ENCODE measurements at places on chromosomes 16 and 17.
A peak's percentile ranks its signal among the peaks of the same experiment; 100 is the strongest.

GRCh38 chr16:8716592-8716991 lies 42.2 kb downstream of the ABAT start:
- DNase-seq: no peak

DNA sequence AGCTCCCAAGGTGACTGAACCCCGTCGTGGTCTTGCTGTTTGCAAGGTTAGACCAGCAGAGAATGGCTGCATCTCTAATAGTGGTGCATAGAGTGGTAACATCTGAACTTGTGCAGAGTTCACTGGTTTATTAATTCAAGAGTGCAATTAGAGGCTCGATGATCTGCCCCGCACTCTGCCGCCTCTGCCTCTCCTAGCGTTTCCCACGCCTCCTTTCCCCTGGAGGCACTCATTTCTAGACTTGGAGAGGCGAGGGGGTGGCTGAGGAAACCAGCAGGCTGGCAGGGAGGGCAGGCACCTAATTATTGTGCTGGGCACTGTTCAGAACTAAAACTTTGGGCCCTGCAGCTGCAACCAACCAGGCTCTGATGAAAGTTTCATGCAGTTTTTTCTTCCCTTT lies 363.5 kb upstream of the EEF2KMT start:
- DNase-seq: no peak

DNA sequence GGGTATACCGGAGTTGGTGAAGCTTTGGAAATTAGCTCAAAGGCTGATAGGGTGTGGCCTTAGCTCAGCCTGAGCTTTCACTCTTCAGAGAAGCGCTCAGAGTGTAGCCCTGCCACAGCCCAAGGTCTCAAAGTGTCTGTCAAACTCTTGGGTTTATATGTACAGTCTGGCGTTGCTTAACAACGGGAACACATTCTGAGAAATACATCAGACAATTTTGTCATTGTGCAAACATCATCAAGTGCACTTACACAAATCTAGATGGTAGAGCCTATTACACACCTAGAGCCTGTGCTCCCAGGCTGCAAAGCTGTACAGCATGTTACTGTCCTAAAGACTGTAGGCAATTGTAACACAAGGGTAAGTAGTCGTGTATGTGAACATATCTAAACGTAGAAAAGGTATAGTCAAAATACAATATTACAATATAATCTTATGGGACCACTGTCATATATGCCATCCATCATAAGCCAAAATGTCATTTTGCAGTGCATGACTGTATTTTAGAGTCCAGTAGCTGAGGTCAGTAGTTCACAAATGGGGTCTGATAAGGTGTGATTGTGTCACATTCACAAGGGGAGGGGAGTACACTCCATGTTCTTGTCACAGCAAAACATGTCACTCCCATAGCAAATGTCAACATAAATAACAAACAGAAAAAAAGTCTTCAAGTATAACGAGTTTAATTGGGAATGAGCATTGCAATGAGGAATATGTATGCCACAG lies 20.6 kb downstream of the CHAD start:
- no peak for DNase-seq

- DNase-seq: no peak
These were observed 476.0 kb downstream of the SLC39A11 start for GRCh38 chr17:72616447-72616846.

DNA sequence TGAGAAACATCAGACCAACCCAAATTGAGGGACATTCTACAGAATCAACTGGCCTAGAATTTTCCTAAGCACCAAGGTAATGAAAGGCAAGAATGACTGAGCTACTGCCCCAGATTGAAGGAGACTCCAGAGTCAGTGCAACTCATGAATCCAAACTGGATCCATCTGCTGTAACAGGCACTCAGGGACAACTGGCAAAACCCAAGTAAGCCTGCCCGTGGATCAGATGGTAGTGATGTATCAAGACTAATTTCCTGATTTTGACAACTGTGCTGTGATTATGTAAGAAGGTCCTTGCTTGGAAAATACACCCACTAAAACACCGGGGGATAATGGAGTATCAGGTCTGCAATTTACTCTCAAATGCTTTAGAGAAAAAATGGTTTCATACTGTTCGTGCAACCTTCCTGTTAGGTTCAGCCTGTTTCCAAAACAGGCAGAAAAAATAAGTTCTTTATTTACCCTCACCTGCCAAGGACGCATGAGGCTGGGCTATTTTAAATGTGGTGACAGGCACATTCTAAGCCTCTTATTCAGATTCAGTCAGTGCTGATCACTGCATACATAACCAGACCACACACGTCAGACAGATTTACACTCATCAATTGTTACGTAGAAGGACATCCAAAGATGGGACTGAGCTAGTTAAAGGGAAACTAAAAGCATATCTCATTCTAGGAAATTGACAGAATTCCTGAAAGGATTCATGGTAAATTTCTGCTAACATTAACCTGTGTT lies 7.0 kb downstream of the MBTPS1 start:
- no peak for DNase-seq

DNA sequence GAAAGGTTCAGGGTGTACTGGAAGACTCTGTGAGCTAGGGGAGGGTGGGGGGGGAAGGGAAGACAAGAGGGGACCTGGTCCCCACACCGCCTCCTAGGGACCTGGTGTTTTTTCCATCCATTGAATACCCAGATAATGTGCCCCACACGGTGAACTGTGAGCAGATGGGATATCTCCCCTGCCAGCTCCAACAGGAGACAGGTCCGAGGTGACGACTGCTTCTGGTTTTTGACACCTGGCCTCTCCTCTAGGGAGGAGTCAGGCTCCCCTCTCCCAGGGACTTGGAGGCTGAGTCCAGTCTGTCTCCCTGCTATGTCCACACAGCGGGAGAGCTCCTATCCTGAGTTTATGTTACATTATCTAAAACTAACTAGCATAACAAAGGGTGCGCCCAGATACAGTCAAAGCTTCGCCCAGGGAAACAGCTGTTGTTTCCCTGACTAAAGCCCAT lies 1.8 kb downstream of the MARVELD3 start:
- DNase-seq: no peak

- no peak for DNase-seq
These were observed 32.7 kb upstream of the CDH13 start for GRCh38 chr16:82594114-82594513.

DNA sequence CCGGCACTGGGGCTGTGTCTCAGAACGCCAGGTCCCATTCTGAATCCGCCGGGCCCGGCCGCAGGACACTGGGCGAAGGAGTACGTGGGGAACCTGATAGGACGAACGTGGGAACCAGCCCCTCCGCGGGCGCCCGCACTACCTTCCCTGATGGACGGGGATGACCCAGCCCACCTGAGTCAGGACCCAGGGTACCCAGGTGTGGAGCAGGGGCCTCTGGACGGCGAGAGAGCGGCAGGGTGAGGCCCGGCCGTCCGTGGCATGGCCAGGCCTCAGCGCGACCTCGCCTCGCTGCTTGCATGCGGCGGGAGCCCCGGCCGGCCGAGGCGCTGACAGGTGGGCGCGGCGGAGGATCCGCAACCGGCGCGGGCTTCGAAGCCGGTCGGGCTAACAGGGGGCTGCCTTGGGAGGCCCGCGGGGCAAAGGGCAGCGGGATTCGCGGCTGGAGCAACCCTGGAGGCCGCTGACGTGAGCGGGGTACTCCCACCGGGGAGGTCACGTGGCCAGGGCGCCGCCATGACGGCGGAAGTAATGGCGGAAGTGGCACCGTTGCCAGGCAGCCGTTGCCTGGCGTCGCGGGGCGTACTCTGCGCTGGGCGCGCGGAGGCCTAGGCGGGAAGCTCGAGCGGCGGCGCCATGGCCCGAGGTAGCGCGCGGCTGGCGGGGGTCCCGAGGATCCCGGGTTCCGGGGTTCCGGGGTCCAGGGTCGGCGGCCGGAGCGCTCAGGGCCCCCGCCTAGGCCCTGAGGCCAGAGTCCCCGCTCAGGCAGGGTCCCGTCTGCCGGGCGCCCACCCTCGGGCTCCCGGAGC lies at the start of gene WDR90:
TSS of gene WDR90 (plus strand) at position 585 of the 809 bp plus-strand sequence. CDS start at position 637, 52 bp downstream.
- peak; percentile 90 for DNase-seq

GRCh38 chr17:12667299-12667958 lies 1.7 kb downstream of the MYOCD start:
- peak; percentile 36 for DNase-seq

Measured in T1000 (cell line).